AG09319 (cell line): ENCODE measurements at places on chromosomes 7 and 10.

DNA sequence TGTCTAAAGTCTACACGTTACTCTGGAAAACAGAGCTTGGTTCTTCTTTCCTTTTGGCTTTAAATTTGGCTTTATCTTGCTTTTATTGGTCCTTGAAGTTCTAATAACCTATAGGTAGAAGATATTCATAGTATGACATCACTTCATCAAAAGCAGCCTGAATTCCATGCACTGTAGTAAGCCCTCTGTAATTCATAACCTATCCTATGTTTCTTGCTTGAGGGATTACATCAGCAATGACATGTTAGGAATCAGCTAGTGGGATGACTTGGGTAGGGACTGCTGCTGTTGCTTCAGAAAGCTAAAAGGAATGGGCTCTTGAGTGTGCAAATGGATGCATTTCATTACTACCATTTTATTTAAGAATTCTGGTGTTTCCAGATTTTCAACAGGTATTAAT is 184.9 kb downstream of the PTEN start:
- no peak for DNase-seq

- no peak for DNase-seq
Observed at GRCh38 chr10:93417266-93417665, 64.9 kb downstream of the MYOF start.

DNA sequence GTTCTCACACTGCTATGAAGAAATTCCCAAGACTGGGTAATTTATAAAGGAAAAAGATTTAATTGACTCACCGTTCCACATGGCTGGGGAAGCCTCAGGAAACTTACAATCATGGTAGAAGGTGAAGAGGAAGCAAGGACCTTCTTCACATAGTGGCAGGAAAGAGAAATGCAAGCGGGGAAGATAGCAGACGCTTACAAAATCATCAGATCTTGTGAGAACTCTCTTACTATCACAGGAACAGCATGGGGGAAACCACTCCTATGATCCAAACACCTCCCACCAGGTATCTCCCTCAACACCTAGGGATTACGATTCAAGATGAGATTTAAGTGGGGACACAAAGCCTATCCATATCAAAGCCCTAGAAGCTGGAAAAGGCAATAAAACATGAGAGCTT is 130.8 kb downstream of the MDFIC start:
- DNase-seq, result no peak

DNA sequence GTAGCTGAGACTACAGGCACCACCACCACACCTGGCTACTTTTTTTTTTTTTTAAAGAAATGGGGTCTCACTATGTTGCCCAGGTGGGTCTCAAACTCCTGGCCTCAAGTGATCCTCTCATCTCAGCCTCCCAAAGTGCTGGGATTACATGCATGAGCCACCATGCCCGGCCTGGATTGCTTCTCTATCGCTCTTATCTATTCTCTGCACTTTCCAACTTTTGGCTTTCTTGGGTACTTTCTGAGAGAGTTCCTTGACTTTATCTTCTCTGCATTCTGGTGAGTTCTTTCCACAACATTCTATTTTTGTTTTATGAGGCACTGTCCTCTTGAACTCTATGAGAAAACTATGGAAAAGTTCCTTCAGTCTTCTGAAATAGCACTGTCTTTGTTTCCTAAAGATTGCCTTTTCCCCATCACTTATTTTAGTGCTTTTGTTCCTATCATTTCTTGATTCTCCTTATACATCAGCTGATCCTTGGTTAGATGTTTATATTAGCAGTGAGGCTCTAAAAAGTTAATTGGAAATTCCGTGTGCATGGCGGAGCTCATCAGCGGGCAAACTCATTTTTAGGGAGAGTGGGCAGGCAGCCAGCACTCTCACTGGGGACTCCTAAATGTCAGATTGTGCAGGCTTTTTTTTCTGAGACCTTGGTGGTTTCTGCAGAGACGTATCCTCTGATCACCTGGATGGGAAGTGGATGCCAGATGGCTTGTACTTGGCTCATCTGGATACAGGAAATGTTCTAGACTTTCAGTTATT is 43.9 kb downstream of the HIP1 start:
- DNase-seq, result no peak

DNA sequence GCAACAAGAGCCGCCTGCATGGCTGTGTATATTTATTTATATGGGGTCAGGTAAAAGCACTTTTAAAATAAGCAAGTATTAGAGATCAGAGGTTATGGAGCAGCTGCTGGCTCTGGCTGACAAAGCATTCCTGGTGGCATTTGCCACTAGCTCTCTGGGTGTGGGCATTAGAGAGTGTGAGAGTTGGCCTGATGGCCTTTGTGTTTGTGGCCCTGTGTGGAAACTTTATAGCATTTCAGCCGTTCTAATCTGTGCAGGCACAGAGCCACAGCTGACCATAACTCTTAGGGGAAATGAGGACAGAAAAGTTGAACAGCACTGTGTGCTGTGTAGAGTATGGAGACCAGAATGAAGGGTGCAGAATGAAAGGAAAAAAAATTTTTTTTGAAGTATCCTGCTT is 118.9 kb downstream of the AUTS2 start:
- no peak for DNase-seq

GRCh38 chr10:43922335-43923280 is 273.9 kb upstream of the ZNF32 start:
- no peak for DNase-seq

- no peak for DNase-seq
Observed at GRCh38 chr7:133511708-133512107, 258.8 kb downstream of the EXOC4 start.

DNA sequence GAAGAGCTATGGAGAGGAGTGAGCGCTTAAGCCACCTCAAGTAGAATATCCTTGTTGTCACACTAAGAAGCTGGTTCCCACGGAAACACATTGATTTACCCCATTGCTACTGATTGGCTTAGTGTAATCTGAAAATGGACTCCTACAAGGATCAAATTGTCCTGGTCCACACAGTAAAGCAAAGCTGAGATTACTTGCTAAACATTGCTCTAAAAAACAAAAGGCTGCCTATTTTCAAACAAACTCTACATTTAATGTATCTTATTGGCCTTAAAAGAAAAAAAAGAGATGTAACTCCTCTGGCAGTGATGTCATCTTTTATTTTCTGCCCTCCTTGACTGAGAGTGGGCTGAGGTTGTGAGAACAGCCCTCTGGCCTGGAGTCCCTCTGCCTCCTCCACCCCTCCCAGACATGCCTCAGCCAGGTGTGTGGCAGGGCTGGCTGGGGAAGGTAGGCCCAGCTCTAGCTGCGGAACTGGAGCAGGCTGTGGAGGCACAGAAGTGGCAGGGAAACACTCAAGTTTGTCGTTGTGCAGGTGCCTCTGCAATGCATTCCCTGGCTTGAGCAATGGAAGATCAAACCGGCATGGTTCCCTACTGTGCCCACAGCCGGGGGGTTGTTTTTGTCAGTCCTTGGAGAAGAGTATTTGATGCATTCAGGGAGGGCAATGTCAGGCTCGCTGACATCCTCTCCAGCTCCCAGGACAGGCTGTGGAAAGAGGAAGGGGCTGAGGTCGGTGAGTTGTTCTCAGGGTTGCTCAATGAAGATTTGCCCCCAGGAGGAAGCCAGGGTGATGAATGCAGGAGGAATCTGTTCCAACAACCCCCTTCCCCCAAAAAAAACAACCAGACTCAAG is 9.1 kb downstream of the KLF6 start:
- no peak for DNase-seq

- DNase-seq, result no peak
Observed at GRCh38 chr10:44004913-44005787, 356.5 kb upstream of the ZNF32 start.
